ENCODE measurements at places on chromosomes 5 and 9. TPM values are rescaled to one million over a fixed set of nuclear protein-coding genes. Genes with fewer than 3 reads are reported as not detected.

Gene PCDHB7
- 1.3 TPM for total RNA-seq

Gene PHF2
- 16.6 TPM for total RNA-seq

Gene NR6A1
- total RNA-seq, result 7.6 TPM

Gene PCDHGA3
- not detected for total RNA-seq

Gene ANKRD18A
- total RNA-seq, result 9.6 TPM

Gene CRB2
- total RNA-seq, result 0.05 TPM

Gene STPG3
- total RNA-seq, result 0.26 TPM

Gene AGPAT2
- 77.9 TPM for total RNA-seq

Gene CFAP90
- 0.69 TPM for total RNA-seq

Gene SYK
- total RNA-seq, result 0.28 TPM

Gene CD14
- 2.5 TPM for total RNA-seq

DNA sequence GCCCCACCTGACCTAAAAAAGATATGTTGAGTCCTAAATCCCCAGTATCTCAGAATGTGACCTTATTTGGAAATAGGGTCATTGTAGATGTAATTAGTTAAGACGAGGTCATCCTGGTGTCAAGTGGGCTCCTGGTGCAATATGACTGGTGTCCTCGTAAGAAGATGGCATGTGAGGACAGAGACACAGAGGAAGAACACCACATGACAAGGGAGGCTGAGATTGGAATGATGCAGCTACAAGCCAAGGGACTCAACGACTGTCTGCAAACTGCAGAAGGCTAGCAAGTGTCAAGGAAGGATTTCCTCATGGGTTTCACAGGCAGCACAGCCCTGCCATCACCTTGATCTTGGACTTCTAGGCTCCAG is 100.4 kb upstream of the DAP start:
- no peak overlapping the region for H3K27ac ChIP-seq
- DNase-seq, result no peak
- H3K27me3 ChIP-seq, result no peaks in the 10 kb centered on the region
- H3K4me3 ChIP-seq, result no peak overlapping the region
- no peaks in the 10 kb centered on the region for H3K36me3 ChIP-seq
- peaks cover 6% of the 10 kb centered on the region for H3K4me1 ChIP-seq

- H3K27ac ChIP-seq, result no peak overlapping the region
- no peaks in the 10 kb centered on the region for H3K27me3 ChIP-seq
- H3K4me3 ChIP-seq, result no peak overlapping the region
- H3K4me1 ChIP-seq, result no peaks in the 10 kb centered on the region
- H3K36me3 ChIP-seq, result no peaks in the 10 kb centered on the region
Measured at GRCh38 chr5:59140133-59140532, 557.3 kb downstream of the RAB3C start.

GRCh38 chr9:130143279-130143893 is 28.8 kb upstream of the NCS1 start:
- H3K27ac ChIP-seq, result no peak overlapping the region
- no peaks in the 10 kb centered on the region for H3K36me3 ChIP-seq
- no peak for DNase-seq

DNA sequence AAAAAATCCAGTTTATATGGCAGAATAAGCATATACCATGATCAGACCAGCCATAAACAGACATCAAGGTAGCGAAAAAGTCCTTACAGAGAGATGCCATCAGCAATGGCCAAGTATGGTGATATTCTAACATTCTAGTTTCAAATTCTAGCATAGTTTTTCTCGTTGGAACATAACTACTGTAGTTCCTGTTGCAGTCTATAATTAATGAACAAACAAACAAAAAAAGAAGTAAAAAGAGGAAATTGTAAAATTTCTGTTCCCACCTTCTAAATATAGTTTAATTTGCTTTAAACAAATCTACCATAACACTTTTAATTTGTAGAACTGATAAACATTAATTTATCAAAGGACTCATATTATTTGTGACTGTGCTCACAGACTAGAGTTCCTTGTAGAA is 9.9 kb upstream of the CD180 start:
- DNase-seq, result no peak
- no peaks in the 10 kb centered on the region for H3K36me3 ChIP-seq

DNA sequence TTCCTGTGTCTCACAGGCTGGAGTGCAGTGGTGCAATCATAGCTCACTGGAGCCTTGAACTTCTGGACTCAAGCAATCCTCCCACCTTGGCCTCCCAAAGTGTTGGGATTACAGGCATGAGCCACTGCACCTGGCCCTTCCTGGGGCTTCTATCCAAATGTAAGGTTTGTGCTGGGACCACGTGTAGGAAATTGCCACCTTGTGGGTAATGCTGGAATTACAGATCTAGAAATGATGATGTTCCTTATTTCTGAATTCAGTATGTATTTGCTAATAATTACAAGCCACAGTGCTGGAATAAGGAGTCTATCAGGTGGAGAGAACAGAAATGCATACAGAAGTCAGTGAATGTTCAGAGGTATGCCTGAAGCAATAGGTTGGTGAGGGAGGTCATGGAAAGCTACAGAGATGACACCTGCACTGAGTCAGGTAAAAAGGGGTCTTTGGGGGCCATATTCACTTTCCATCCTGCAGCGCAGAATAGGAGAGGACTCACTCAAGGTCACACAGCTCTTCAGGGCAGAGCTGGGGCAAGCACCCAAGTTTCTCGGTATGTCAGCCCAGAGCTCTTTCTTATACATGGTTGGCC is 8.8 kb upstream of the IGFBPL1 start:
- H3K4me1 ChIP-seq, result no peaks in the 10 kb centered on the region
- no peaks in the 10 kb centered on the region for H3K36me3 ChIP-seq
- DNase-seq, result no peak
- H3K4me3 ChIP-seq, result no peak overlapping the region
- no peaks in the 10 kb centered on the region for H3K27me3 ChIP-seq
- no peak overlapping the region for H3K27ac ChIP-seq

DNA sequence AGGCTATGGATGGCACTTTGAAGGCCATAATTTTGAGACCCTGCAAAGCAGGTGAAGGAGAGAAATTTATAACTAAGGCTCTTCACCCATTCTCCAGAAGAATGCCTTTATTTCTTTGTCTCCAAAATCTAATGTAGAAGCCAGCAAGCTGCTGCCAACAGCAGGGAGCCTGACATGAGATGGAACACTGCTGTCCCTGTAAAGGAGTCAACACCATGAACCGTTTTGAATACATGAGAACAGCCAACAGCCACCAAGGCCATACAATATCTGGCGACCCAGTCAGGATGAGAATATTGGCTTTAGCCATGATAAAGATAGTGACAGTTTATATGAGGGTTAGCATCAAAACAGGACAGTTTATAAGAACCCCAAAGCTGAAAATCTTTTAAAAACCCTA is 121.2 kb upstream of the LIFR start:
- no peak overlapping the region for H3K27ac ChIP-seq
- no peak overlapping the region for H3K4me3 ChIP-seq
- H3K36me3 ChIP-seq, result no peaks in the 10 kb centered on the region

DNA sequence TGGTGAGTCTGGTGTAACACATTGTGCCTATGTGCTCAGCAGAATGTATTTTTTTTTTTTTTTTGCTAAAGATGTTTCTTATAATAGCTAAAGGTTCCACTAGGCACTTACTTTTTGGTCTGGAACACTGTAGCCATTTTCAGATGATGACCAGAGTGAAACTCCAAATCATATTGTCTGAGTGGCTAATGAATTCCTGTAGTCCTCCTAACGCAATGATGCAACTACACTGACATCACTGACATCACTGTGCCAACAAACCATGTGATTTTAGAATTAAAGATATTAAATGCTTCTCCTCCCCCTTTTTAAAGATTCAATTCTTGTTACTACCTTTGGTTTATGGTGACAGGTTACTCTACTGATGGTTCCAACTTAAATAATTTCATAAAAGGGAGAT is 28.8 kb downstream of the JAKMIP2 start:
- no peak overlapping the region for H3K4me3 ChIP-seq
- H3K27ac ChIP-seq, result no peak overlapping the region
- H3K4me1 ChIP-seq, result no peaks in the 10 kb centered on the region
- H3K36me3 ChIP-seq, result no peaks in the 10 kb centered on the region
- no peak for DNase-seq

- H3K4me1 ChIP-seq, result peaks cover 5% of the 10 kb centered on the region
- H3K4me3 ChIP-seq, result no peak overlapping the region
- H3K36me3 ChIP-seq, result no peaks in the 10 kb centered on the region
- H3K27ac ChIP-seq, result no peak overlapping the region
Measured at GRCh38 chr5:173317091-173317730, 11.0 kb downstream of the STC2 start.

DNA sequence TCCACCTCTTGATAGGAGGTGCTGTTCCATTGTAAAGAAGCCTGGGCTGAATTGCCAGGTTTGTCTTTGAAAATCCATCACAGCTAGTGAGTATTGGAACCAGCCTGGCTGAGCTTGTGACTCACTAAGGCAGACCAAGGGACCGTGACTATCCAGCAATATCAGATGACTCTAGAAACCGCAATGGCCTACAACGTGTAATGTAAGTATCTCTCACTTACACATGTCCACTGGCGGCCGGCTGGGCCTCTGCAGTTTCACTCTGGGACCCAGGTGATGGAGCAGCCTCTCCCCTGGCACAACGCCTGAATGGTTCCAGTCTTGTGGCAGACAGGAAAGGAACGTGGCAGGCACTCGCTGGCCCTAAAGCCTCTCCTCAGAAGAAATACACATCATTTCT is 3.1 kb upstream of the HRH2 start:
- no peak overlapping the region for H3K4me3 ChIP-seq
- H3K27ac ChIP-seq, result no peak overlapping the region

GRCh38 chr5:160473681-160474080 is 52.0 kb downstream of the PTTG1 start:
- H3K36me3 ChIP-seq, result no peaks in the 10 kb centered on the region
- no peak overlapping the region for H3K4me3 ChIP-seq
- no peak overlapping the region for H3K27ac ChIP-seq
- H3K4me1 ChIP-seq, result peaks cover 33% of the 10 kb centered on the region
- no peaks in the 10 kb centered on the region for H3K27me3 ChIP-seq

DNA sequence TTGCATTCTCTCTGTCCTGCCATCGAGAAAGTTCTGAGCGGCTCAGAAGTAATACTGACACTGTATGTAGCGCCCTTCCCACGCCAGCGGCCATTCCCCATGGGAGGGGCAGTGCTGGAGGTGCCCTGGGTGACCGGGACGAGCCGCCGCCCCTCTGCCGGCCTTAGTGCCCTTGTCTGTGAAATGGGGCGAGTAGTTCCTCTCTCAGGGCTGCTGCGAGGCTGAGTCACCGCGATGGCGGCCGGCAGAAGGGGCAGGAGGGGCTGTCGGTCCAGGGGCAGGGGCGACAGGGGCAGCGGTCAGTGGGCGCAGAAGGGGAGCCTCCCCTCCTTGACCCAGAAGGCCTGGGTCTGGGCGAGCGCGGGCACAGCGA is 148.9 kb downstream of the GAPVD1 start:
- no peaks in the 10 kb centered on the region for H3K27me3 ChIP-seq
- H3K36me3 ChIP-seq, result peaks cover 3% of the 10 kb centered on the region
- peaks cover 11% of the 10 kb centered on the region for H3K4me1 ChIP-seq
- peak overlapping the region; percentile 69 for H3K4me3 ChIP-seq
- H3K27ac ChIP-seq, result peak overlapping the region; percentile 85
- no peak for DNase-seq

GRCh38 chr9:107211284-107211923 is 71.7 kb upstream of the RAD23B start:
- H3K27me3 ChIP-seq, result no peaks in the 10 kb centered on the region
- no peaks in the 10 kb centered on the region for H3K4me1 ChIP-seq
- H3K36me3 ChIP-seq, result no peaks in the 10 kb centered on the region
- no peak overlapping the region for H3K27ac ChIP-seq

- H3K4me3 ChIP-seq, result no peak overlapping the region
- H3K36me3 ChIP-seq, result no peaks in the 10 kb centered on the region
- DNase-seq, result no peak
Measured at GRCh38 chr9:74551266-74551665, 54.1 kb downstream of the RORB start.

DNA sequence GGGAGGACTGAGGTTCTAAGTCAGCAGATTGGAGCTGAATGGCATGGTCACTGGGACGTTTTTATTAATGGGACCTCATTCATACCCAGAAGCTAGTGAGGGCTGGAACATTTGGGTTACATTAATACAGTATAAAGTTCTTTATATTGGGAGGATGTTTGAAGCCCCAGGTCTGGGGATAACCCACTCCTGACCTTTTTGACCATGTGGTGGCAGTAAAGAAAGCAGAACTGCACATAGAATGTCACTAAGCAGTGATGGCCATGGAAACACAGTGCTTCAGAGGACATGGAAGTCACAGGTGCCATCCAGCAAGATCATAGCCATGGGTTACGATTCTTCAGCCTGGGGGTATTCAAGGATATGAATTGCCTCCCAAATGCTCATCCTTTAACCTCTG is 176.0 kb downstream of the ATP10B start:
- H3K4me3 ChIP-seq, result no peak overlapping the region
- no peaks in the 10 kb centered on the region for H3K36me3 ChIP-seq
- DNase-seq, result no peak

GRCh38 chr5:133957591-133957990 is 10.8 kb downstream of the C5orf15 start:
- H3K27ac ChIP-seq, result no peak overlapping the region
- H3K36me3 ChIP-seq, result peaks cover 11% of the 10 kb centered on the region
- no peaks in the 10 kb centered on the region for H3K4me1 ChIP-seq
- no peak overlapping the region for H3K4me3 ChIP-seq
- no peak for DNase-seq

- H3K4me3 ChIP-seq, result no peak overlapping the region
- H3K4me1 ChIP-seq, result no peaks in the 10 kb centered on the region
- H3K36me3 ChIP-seq, result no peaks in the 10 kb centered on the region
- DNase-seq, result no peak
Measured at GRCh38 chr5:111147502-111147901, 55.4 kb downstream of the WDR36 start.

DNA sequence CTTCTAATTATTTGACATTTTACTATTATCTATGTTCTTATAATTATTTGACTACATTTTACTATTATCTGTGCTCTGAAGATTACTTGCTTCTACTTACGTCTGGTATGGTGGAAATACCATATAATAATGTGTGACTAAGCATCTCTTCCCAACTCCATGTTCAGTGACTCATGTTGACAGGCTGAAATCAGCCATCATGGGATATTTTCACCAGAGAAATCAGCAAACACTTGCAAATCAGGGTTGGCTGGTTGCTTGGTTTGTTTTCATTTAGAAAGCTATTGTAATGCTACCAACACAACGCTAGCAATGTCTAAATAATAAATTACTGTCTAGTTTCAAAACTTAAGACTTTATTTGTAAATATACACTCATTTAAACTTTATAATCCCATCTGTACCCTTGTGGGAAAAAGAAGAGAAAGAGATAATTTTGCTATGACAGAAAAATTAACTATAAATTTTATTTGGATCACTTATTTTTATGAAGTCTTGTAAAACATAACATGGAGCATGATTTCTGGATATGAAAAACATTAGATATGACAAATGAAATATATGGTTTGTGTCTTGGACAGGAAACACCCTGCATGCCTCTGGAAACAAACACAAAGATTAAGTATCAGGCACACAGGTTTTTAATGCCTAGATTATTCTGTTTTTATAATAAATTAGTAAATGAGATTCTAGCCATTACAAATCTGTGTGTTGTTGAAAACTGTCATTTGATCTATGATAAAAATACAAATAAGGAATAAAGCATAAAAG is 337.6 kb downstream of the BNC2 start:
- no peaks in the 10 kb centered on the region for H3K27me3 ChIP-seq
- peak; percentile 8 for DNase-seq
- no peaks in the 10 kb centered on the region for H3K4me1 ChIP-seq
- H3K36me3 ChIP-seq, result no peaks in the 10 kb centered on the region

GRCh38 chr5:175681045-175681967 is 23.4 kb downstream of the HRH2 start:
- no peak for DNase-seq
- peaks cover 19% of the 10 kb centered on the region for H3K27me3 ChIP-seq
- H3K36me3 ChIP-seq, result no peaks in the 10 kb centered on the region

- H3K4me3 ChIP-seq, result no peak overlapping the region
- DNase-seq, result no peak
- H3K27ac ChIP-seq, result no peak overlapping the region
Measured at GRCh38 chr5:149617760-149618306, 36.5 kb downstream of the ARHGEF37 start.
